CMK (cell line): ENCODE measurements at places on chromosomes 16 and 17.

DNA sequence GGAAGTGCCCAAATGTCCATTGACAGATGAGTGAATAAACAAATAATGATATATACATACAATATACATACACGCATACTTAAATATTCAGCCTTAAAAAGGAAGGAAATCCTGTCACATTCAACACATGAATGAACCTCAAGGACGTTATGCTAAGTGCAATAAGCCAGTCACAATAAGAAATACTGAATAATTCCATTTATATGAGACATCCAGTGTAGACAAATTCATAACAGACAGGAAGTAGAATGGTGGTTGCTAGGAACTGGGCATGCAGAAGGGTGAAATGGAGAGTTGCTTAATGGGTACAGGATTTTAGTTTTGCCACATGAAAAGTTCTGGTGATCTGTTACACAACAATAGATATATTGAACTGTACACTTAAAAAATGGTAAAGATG lies 8.8 kb upstream of the ITGB4 start:
- no peak for DNase-seq

GRCh38 chr17:77472468-77473310 lies 331.9 kb downstream of the SEC14L1 start:
- no peak for DNase-seq

DNA sequence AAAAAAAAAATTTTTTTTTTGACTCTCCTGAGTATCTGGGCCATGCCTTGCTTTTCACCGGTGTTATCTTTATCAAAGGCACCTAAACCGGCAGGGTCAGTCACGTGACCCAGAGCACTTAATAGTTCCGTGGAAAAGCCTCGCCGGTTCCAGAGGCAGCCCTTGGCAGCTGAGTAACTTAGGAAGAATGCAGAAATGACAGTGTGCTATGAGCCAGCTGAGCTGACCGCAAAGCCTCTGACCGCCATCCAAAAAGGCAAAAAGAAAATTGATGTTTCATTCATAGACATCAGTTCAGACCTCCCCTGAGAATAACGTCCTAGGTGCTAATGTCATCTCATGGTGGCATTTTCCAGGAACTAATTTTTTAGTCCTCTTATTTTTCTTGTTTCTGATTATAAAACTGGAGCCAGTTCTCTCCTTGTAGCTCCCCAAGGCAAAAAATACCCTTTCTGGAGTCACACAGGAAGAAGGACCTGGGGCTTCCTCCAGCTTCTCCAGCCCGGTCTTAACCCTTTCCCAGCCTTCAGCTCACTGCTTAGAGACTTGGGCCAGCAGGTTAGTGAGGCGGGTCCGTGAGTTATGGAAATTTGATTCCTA lies 122.6 kb downstream of the SOCS1 start:
- no peak for DNase-seq

DNA sequence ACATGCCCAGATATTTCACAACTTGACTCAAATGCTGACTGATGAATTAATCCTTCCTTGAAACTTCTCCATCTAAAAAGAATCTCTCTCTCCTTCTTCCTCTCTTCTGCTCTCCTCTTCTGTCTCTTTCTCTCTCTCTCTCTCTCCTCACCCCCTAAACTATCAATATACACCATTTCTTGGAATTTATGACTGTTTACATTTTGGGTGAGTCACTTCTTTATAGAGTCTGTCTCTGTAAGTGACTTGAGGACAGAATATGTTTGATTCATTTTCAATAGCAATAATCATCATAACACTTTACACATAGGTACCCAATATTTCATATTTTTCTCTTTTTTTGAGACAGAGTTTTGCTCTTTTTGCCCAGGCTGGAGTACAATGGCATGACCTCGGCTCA lies 15.3 kb downstream of the OR3A1 start:
- no peak for DNase-seq

DNA sequence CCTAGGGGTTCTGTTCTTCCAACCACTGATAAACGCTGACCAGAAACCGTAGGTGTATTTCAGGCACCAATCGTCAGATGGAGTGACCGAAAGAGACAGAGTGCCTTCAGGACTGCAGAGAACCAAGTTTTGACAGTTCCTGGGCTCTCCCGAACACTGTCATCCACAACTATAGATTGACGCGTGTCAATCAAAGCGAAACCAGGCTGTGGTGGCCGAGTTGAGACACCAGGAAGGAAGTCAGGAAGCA lies 11.9 kb upstream of the AURKB start:
- DNase-seq: no peak

GRCh38 chr17:15483431-15483830 lies 16.0 kb upstream of the CDRT4 start:
- no peak for DNase-seq

DNA sequence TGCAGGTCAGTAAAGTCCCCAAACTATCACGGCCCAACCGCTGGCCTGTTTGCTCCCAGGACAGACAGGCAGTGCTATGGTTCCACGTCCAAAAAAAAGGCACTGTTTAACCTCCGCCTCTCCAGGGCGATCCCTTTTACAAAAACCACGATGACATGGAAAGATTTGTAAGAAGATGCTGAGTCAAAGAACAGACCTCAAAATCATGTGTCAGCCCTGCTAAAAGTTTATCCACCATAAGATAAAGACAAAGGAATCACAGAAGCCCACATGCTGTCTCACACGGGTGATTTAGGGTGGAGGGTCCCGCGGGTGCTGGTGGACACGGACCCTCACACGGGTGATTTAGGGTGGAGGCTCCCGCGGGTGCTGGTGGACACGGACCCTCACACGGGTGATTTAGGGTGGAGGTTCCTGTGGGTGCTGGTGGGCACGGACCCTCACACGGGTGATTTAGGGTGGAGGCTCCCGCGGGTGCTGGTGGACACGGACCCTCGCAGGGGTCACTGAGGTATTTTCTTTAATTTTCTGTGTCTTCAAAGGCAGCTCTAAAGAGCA lies 117.2 kb upstream of the METRNL start:
- no peak for DNase-seq

DNA sequence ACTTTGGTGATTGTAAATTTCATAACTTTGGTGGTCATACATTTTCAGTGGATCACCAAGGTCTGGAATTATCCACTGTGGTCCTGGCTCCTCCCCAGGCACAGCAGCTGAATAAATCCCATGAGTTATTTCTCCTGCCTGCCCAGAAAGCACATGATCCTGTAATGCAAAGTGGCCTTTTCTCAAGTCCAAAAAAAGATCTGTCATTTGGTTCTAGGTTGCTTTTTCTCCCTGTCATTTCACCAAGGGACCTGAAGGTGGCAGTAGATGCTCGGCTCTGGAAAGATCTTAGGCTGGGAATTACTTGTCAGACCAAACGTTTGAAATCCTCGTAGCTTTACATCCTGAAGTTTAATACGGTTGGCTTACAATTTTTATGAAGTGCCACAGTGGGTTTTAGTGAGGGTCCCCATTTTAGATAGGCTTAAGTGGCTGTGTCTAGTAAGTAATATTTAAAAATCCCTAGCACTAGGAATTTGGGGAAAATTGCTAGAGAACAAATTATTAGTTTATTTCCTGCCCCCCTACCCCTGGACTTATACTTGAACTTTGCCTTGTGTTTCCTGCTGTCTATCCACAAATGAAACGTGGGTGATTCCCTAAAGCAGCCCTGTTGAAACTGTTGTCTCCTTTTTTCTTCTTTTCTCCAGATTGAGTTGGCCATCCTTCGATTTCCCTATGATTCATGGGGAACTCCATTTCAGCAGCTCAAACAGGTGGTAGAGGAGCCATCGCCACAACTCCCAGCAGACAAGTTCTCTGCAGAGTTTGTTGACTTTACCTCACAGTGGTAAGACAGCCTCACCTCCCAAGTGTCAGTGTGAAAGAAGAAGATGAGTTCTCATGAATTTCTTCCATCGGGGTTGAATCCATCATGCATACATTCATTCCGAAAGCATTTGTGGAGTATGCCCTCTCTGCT lies 111.7 kb downstream of the MAP2K6 start:
- no peak for DNase-seq
